ENCODE measurements at places on chromosomes 4 and X.

GRCh38 chr4:145071560-145071959, 26.4 kb downstream of the ANAPC10 start:
- no peak for DNase-seq

DNA sequence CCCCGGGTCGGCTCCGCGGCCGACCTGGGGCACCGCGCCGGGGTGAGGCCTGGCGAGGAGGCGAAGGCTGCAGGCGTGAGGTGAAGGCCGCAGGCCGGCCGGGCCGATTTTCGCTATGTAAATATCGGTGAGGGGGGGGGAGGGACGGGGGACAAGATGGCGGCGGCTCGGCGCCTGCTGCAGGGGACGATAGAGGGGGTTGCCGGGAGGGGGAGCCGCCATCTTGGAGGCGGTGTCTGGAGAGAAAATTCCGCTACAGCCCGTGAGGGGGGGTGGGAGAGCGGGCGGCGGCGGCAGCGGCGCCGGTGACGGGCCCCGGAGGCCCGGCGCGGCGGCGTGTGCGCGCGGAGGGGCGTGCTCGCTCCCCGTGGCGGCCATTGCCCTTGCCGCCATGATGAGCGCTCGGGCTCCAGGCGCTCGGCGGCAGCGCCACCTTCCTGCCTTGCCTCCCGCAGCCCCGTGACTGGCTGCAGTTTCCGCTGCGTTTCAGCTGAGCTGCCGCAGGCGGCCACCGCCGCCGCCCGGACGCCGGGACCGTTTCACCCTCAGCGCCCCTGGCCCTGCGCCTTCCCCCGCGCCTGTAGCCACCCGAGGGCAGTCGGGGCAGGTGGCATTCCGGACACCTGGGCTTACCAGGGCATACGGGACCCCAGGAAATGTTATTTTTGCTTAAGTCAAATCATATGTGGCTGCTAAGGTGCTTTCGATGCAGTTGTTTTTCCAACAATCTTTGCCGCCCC, 692 bp downstream of the ZFX start:
- peak; percentile 85 for DNase-seq

DNA sequence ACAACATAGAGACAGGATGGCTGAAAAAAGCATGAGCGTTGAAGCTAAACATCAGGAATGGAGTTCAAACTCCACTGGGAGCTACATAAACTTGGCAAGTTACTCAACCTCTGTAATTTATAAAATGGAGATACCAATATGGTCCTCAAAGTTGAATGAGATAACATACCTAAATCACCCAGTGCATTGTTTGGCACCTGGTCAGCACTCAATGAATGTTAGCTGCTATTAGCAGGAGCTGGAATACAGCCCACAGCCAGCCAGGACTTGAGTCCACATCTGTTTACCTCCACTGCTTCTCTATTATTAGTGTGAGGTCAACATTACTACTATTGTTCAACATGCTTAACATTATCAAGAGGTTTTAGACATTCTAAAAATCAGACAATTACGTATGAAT, 97.9 kb downstream of the NR3C2 start:
- DNase-seq: no peak

GRCh38 chr4:123588631-123589241, 192.1 kb downstream of the SPRY1 start:
- no peak for DNase-seq

- DNase-seq: no peak
Observed at GRCh38 chrX:10006086-10006485, 38.9 kb downstream of the CLDN34 start.

GRCh38 chr4:99324361-99324760, 3.2 kb upstream of the ADH1B start:
- no peak for DNase-seq

DNA sequence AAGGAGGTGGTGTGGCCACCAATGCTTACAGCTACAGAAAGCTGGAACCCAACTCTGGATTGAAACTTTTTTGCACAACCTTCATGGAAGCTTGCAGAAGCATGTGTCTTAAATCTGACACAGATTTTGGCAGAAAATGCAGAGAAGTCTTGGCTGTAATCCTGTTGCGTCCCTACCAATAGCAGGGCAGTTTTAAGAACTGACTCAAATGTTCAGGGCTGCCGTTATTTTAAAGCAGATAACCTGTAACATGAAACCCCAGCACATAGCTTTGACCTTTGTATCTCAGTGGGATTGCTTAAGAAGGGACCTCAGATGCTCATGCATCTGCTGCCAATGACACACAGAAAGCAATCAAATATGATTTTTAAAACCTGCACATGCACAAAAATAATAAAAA, at the start of gene VEGFD:
Gene VEGFD (minus strand): TSS at position 110 of the 400 bp plus-strand sequence. CDS start 467 bp downstream, outside the sequence.
- DNase-seq: no peak
